ENCODE measurements at places on chromosomes 2 and 18. TPM values are rescaled to one million over a fixed set of nuclear protein-coding genes. Genes with fewer than 3 reads are reported as not detected.
A peak's percentile ranks its signal among the peaks of the same experiment; 100 is the strongest.

DNA sequence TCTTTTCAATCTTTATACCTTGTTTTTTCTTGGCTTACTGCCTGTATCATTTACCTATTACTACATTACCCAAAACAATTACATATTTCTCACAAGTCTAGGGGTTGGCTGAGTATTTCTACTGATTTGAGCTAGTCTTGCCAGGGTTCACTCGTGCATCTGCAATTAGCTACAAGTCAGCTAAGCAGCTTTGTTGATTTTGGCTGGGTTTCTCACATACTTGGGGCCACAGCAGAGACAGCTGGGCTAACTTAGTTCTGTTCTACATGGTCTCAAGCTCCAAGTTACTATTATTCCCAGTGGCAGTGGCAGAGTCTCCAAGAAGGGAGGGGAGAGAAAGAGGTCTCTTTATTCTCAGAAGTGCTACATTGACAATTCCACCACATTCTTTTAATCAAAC is 54.7 kb upstream of the SP5 start:
- no peak for DNase-seq

DNA sequence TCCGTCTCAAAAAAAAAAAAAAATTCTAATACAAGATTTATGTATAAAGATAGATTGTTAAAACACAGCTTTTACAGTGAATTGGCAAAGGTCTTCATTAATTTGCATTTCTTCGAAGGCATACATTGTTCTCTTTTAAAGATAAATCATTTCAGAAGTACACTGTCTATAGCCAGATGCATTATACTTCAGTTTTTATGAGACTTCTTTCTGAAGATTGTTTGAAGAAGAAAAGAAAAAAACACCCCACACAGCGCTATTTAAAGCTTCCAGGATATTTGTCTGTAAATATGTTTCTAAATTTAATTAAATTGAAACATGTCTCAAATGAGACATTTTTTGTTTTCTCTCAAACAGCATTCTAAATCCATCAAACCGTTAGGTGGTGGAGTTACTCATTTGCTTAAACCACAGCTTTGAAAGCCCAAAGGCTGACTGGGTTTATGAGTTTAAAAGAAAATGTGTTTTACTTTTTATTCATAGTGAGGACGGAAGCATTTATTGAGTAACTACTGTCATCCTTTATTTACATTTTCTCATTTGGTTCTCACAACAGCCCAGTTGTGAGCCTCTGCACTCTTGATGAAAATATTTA is 42.4 kb upstream of the C1GALT1C1L start:
- no peak for DNase-seq

DNA sequence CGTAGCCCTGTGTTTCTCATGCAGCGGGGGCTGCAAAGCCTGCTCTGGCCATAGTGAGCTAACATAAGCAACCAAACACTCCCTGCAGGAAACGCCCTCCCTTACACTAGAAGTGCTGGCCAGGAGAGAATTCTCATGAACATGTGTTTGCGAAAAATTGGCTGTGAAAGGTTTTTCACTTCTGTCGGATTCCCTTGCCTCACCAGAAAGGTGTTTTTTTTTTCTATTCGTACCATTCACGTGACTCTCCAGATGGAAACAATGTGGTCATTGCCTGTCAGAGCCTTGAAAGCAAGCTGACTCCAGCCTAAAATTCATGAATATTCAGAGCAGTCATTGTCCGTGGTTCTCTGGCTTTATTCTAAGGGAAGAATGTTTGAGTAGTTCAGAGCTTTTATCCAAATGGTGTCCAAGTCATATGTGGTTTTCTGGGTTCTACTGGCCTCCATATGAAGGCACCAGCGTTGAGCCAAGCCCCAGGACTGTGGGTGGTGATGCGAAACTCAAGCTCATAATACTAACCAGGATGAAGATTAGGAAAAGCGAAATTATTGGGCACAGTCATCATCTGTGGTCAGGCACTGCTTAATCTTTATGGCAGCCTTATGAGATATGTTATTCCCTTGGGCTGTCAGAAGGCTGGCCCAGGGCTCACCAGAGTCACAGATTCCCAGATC is 236.4 kb downstream of the ALPK2 start:
- no peak for DNase-seq

Gene APOB
- 3.4 TPM for total RNA-seq

Gene POMC
- 3.1 TPM for total RNA-seq

- no peak for DNase-seq
These were observed 1111.6 kb upstream of the ZEB2 start for GRCh38 chr2:145631561-145631960.

Gene UGT1A4
- not detected for total RNA-seq

GRCh38 chr2:207835805-207836204 is 66.1 kb upstream of the FZD5 start:
- DNase-seq = no peak

DNA sequence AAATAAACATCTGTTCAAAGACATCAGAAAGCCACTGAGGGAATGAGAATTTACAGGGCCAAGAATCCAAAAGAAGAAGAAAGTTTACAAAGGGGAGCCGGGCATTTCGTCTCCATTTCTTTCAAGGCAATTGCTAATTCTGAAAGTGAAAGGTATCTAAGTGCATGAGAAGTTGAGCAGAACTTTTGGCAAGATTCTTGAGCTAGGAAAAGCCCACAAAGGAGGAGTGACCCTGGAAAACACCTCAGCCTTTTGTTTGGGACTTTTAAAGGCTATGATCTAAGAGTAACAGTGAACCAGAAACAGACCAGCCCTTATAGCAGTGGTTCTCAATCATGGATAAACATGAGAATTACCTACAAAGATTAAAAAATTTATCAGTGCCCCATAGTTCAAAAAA is 87.4 kb downstream of the MDH1 start:
- DNase-seq = no peak

Gene POTEC
- not detected for total RNA-seq

- DNase-seq = no peak
These were observed 55.2 kb downstream of the CCDC88A start for GRCh38 chr2:55364189-55365055.

DNA sequence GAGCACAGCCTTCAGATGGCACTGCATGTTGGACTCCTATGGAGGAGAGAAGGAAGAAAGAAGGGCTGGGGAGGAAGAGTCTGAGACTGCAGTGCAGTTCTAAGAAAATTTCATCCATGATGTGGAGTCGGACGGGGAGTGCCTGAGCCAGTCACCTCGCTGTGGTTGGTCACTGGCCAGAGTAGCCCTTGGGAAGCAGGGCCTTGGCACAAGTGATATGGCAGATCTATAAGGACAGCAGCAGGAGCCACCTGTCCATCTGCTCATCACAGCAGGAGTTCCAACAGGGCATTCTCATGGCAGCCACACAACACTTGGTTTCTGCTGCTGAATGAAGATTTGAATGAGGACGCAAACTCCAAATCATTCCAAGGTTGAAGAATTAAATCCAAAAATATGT is 314.8 kb downstream of the CYP26B1 start:
- DNase-seq = no peak

Gene MOCOS
- 0.38 TPM for total RNA-seq

GRCh38 chr18:35000457-35000856 is 40.8 kb upstream of the MAPRE2 start:
- DNase-seq = no peak

DNA sequence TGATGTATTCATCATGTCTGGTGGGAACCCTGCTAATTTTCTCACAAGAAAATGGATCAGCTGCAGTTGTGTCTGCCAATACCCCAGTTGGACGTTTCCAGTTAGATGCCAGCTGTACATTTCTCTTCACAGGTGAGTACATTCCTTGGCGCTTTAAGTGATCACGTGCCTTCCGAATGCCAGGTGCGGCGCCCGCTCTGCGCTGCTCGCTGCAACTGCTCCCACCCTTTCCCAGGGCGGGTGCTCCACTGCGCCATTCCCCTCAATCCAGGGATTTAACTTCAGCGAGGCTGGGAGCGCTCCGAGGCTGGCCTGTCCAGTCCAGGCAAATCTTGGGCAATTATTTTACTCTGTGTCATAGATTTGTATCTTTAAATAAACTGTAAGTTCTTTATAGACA is 225.0 kb upstream of the RAB6C start:
- DNase-seq = no peak

GRCh38 chr2:186822323-186822722 is 26.6 kb downstream of the ZSWIM2 start:
- DNase-seq = no peak

Gene CXCR1
- 1.9 TPM for total RNA-seq

GRCh38 chr18:58268849-58269248 is 224.8 kb downstream of the NEDD4L start:
- no peak for DNase-seq

Gene CPLX4
- total RNA-seq = not detected

GRCh38 chr2:20052861-20053281 is 1.4 kb upstream of the LAPTM4A start:
- no peak for DNase-seq

- DNase-seq = no peak
These were observed 35.5 kb downstream of the PELI1 start for GRCh38 chr2:64108666-64109241.

Gene GALR1
- 0.08 TPM for total RNA-seq

GRCh38 chr2:152064001-152064400 is 34.8 kb downstream of the CACNB4 start:
- no peak for DNase-seq

DNA sequence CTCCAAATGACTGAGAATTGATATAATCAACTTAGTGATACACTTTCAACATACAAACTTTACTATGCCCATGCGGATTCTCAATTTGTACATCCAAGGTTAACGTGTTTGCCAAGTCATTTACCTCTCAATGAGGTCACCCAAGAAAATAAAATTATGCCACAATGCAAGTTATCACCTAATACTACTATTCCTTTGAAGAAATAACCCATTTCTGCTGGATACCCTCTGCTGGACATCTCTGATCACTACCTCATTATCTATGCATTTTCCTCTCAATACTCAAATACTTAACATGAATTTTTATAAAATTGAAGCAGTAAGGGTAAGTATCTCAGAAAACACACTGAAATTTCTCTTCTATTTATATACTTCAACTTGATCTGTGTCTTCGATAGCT is 12.7 kb downstream of the HNRNPLL start:
- no peak for DNase-seq

Gene WNT10A
- total RNA-seq = not detected

Gene CNGA3
- total RNA-seq = not detected

Gene RAD51AP2
- total RNA-seq = 0.43 TPM

Gene ABCG5
- not detected for total RNA-seq

DNA sequence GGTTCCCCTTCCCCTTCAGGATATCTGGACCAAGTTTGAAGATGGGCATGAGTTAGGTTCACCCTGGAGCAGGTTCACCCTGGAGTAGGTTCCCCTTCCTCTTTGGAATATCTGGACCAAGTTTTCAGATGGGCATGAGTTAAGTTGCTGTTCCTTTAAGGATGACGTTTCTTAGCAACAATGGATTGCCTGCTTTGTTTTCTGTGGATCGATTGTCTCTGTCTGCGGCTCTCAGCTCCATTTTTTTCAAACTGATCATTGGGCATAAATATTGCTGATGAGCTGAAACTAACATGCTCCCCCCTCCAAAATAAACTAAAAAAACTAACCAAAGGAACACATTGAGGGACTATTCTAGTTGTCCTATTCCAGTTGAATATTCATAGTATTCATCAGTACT is 149.5 kb downstream of the SPP2 start:
- no peak for DNase-seq

Gene IL1F10
- total RNA-seq = not detected

DNA sequence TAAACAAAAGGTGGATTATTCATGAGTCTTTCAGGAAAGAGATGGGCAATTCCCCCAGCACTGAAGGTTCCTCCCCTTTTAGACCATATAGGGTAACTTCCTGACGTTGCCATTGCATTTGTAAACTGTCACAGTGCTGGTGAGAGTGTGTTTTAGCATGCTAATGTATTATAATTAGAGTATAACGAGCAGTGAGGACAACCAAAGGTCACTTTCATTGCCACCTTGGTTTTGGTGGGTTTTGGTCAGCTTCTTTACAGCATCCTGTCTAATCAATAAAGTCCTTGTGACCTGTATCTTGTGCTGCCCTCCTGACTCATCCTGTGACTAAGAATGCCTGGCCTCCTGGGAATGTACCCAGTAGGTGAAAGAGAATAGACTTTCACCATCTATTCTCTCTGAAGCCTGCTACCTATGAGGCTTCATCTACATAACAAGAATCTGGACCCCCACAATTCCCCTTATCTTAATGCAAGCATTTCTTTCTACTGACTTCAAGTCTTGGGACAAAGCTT is 148.7 kb downstream of the CABLES1 start:
- no peak for DNase-seq

- no peak for DNase-seq
These were observed 670.3 kb upstream of the SALL3 start for GRCh38 chr18:78309307-78309706.

GRCh38 chr2:96848264-96848663 is 4.4 kb upstream of the ANKRD23 start:
- DNase-seq = no peak

- peak; percentile 60 for DNase-seq
These were observed 143.3 kb downstream of the HDAC4 start for GRCh38 chr2:239257511-239257937.

Gene GALNT14
- total RNA-seq = 0.48 TPM

- DNase-seq = no peak
These were observed at the start of gene MSL3B for GRCh38 chr2:233867993-233868532. Gene MSL3B (minus strand): TSS chr2:233868386.

Gene GMCL1
- total RNA-seq = 5.7 TPM

Gene CCL20
- not detected for total RNA-seq

DNA sequence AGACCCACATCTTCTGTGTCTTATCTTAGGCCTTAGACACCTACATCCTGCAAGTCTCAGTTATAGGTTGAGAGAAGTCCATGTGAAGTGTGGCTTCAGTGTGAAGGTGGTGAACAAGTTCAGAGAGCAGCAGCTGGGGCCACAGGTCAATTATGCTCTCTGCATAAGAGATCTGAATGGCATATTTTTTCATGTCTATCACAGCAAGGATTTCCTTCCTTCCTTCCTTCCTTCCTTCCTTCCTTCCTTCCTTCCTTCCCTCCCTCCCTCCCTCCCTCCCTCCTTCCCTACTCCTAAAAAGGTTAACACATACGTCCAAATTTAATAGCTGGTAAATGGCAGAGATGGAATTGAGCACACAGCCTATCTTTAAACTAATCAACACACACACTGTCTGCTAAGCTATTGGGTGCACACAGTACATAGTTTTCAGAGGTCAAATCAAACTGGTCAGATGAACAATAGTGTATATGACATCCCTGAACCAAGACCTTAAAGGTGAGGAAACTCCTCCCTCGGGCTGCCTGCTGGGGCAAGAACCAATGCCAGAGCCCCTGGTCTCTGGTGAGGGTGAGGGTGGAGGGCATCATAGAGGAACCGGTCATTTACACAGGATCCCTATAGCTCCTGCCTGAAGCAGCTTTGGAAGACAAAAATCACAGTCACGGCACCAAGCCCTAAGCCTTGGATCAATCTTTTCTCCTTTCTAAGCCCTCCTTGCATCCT is 240.9 kb downstream of the ICOS start:
- DNase-seq = no peak

Gene MATN3
- total RNA-seq = 0.11 TPM

DNA sequence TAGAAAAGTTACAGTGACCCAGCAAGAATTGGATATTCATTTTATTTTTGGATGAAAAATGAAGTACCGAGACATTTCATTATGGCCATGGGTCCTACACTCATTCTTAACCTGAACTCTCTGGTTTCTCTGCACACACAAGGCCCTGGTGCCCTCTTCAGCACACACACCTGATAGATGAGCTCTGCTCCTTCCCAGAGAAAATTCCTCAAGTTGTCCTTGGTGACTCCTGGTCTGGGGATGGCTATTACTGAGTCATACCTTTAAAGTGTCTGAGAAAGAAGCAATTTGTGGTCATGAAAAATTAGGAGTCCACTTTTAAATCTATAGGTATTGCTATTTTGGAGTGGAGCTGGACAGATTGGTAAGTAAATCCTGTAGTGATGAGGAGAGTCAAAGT is 311.5 kb downstream of the CDH2 start:
- no peak for DNase-seq

Measured in cardiac septum (tissue), 1 donor.